ENCODE measurements at places on chromosomes 7 and 10.

- DNase-seq, result no peak
These were observed 21.9 kb upstream of the CREB5 start for GRCh38 chr7:28390426-28390825.

DNA sequence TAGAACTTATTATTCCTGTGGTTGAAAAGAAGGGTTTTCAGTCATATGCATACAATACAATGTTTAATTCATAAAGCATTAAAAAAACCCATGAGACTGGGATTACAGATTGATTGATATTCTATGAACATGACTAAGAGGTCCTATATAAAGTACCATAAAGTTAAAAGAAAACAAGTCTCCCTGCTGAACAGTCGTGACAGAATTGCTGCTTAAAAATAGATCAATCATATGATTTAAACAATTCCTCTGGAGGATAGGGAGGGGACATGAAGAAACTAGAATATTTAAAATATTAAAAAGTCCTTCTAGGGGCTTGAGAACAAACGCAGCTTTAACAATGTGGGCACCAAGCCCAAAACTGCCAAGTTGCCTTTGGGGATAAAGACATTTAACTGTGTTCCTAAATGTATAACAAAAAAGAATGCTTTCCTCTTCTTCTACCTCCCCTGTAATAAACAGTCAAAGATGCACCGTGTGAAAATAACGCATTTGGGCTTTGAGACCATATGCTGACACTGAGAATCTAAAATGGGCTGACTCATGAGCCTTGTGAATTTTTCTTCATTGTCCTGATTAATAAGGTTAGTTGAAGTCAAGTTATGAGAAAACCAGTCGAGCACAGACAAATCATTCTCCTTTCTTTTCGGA is 25.8 kb downstream of the TWIST1 start:
- DNase-seq, result no peak

GRCh38 chr7:106563466-106564150 is 97.3 kb downstream of the CCDC71L start:
- DNase-seq, result no peak

- DNase-seq, result no peak
These were observed 80.4 kb upstream of the PDE1C start for GRCh38 chr7:32150589-32150988.

DNA sequence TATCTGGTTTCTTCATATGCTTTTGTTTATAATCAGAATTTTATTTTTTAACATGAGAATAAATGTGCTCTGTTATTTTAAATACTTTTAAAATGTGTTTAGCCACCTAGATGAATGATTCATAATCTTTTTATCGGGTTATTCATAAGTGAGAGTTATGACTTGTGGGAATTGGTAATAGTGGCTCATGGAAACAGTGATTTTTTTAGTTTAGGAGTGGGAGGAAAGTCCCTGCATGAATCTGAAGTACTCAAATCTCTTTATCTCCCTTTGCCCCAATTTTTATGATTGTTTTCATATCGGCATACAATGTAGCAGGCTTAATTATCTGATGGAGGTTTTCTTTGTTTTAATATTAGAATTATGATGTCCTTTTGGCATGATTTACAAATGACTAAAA is 42.9 kb downstream of the TAX1BP1 start:
- DNase-seq, result no peak

GRCh38 chr7:22429386-22429785 is 70.6 kb downstream of the STEAP1B start:
- no peak for DNase-seq

- DNase-seq, result no peak
These were observed 526.8 kb downstream of the PLXDC2 start for GRCh38 chr10:20343036-20343435.

GRCh38 chr10:68954904-68955303 is 1.1 kb upstream of the DDX21 start:
- no peak for DNase-seq

DNA sequence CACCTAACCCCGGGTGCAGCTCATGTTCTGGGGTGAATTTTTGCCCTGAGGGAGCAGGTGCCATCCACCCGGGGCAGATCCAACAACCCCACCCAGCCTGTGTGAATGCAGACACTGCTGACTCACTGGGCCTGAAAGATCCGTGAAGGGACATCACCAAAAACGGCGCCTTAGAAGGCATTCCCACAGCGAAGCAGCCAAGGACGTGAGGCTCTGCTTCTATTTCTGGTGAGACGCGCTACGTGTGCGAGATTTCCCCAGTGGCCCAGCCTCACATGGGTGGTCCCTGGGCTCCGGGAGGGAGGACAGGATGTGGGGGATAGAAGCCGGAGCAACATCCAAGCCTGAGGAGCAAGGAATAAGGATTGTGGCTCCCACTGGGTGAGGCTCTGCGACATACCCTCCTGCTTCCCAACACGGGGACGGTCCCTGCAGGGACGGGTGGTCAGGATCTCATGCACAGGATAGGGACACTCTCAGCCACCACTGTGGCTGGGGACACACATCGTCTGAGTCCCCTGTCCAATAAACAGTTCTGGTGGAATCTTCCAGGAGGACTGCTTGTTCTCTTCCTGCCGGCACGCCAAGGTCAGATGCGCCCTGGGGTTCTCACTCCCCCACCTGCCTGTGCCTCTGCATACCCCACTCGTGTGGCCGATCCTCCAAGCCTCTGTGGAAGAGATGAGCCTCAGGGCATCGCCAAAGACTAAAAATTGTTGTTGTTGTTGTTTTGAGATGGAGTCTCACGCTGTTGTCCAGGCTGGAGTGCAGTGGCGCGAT is 70.2 kb downstream of the ZRANB1 start:
- DNase-seq, result no peak

DNA sequence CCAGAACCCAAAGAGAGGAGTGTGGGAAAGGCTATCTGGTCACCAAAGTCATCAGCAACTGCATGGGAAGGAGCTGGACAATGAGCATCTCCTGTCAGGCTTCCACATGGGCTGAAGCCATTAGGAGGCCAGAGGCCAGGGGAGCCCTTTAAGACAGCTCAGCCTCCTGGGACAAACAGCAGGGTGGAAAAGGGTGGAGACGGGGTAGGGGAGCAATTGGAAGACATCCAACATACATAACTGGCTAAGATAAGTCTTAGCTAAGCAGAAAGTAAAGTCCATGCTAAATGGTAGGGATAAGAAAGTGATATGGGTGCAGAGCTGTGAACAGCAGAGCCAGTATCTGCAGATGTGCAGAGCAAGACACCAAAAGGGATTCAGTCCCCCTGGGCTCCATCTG is 1.5 kb upstream of the OAT start:
- DNase-seq, result no peak

DNA sequence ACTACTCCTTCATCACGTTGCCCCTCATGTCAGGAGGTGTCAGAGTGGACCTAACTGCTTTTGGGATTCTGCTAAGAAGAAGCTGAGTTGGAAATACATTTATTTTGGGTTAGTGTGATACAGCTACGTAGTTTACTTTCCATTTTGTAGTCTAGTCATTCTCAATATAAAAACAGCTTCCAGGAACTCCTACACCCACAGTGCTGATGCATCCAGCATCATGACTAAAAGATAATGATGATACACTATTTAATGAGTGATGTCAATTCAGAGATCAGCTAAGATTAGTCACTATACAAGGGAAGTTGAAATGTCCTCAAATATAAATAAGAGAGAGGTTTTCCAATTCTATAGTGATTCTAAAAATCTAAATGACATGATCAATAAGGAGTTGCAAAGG is 264.2 kb upstream of the SLC26A5 start:
- no peak for DNase-seq
